Articular chondrocyte of knee joint (primary cell): ENCODE measurements at places on chromosomes 1 and 21. TPM values are rescaled to one million over a fixed set of nuclear protein-coding genes. Genes with fewer than 3 reads are reported as not detected.

The VANGL2 gene
- total RNA-seq = not detected in 2 replicates

The ELAPOR1 gene
- 0.39 and 0.54 TPM in 2 replicates for total RNA-seq

The OR6K3 gene
- total RNA-seq = not detected in 2 replicates

The TMPRSS2 gene
- total RNA-seq = not detected in 2 replicates

The AZIN2 gene
- 2.1 and 5.1 TPM in 2 replicates for total RNA-seq

The FBXO28 gene
- total RNA-seq = 48.7 and 51.6 TPM in 2 replicates

The OR2L3 gene
- not detected in 2 replicates for total RNA-seq
